ENCODE measurements at places on chromosomes 13 and 19.

DNA sequence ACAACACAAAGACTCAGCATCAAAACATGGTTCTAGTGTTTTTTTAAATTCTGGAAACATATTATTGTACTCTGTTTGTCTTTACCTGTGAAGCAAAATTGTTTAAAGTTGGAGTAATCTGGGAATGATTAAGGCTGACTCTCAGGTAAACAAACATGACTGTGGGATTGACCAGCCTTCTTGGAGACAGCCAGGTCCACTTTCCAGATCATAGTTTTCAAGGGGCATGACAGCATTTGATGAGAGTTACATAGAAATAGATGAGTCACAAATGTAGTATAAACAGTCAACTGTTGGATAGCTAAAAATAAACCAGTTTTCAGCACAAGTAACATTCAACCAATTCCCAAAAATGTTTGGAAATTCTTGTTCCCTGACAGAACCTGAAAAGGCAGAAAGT, 1680.9 kb downstream of the OLFM4 start:
- no peak for DNase-seq

DNA sequence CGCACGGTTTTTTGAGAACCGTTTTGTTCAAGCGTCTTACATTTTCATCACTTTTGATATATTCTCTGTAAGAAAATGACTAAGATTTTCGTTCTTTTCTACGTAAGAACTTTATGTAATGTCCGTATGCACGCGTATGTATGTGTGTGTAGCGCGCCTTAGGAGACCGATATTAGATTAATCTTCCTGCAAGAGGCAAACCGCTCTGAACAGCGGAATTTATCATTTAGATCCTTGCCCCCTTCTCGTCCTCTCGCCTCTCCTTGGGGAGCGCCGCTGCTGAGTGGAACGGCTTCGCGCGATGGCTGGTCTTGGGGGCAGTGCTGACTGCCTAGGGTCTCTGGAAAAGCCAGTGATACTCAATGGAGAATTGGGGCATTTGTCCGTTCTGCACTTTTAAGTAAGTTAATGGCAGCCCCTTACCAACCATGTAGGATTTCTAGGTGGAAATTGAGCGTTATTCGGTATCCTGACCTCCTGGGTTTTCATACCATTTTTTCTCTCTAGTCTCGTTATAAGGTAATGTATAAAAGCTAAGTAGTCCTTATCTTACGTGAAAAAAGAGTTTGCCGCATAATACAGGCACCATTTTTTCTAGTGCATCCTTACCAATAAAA, 4.7 kb downstream of the MAB21L1 start:
- no peak for DNase-seq

- no peak for DNase-seq
Observed at GRCh38 chr19:32676186-32676894, 692 bp downstream of the RGS9BP start.

DNA sequence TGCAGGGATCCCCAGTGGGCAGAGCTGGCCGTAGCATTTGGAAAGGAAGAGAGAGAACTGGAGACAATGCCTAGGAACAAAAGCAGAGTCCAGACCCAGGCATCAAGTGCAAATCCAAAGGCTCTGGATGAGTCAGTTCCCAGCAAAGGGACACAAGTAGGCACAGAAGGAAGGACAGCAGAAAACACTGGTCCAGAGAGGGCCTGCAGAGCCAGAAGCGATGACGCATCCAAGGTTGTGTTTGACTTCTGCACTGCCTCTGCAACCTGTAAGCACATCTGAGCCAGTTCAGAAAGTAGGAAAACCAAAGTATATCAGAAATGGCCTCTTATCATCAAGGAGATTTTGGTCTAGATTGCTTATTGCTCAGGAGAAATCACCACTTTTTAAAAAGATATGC, 604.5 kb downstream of the FGF9 start:
- no peak for DNase-seq

DNA sequence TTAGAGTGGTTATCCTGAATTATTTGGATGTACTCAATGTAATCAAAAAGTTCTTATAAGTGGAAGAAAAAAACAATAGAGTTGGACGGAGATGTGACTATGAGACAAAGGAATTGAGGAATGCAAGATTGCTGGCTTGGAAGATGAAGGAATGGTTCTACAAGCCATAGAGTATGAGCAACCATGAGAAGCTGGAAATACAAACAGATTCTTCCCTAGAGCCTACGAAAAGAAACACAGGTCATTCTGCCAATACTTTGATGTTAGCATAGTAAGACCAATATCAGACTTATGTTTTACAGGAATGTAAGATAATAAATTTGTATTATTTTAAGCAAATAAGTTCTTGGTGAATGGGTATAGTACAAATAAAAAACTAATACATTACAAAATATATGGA, 249.2 kb downstream of the DIAPH3 start:
- no peak for DNase-seq

DNA sequence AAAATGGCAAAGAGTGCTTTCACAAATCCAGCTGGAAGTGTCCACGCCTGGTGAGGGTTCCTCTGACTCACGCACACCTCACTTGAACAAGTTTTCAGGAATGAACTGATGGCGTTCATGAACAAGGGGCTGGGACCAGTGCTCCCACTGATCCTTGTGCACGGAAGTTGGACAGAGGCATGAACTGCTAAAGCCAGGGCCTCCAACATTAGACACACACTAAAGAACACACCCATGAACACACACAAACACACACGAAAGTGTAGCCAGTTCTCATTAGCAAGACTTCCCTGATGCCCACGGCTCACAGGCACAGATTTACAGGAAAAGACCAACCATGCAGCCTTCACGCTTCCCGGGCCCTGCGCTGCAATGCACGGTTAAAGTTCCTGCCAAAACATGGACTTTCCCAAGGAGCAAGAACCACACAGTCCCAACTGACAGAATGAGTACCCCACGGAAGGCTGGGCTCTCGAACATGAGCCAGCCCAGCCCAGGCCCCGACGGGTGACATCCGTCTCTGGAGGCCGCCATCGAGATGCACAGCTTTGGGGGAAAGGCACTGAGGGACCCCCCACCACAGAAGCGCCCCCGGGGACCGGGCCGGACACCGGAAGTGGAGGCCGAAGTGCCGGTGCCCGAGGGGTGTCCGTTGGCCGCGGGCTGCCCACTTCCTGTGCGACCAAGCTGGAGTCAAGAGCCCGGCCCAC, 808 bp downstream of the DNMT1 start:
- DNase-seq: no peak

DNA sequence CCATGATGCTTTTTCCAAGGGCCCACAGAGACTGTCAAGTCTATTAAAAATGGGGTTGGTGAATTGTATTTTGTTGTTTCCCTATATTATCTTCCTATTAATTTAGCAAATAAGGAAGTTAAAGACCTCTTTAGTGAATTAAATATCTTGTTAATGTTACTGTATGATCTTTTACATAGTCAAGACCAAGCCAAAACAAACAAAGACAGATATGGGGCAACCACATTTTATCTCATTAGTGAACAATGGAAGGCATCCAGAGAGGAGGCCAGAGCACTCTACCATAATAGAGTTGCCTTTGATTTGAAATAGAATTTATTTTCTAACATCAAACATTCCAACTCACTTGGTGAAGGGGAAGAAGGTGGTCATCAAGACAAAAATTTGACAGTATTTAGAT, 169.4 kb downstream of the B3GLCT start:
- no peak for DNase-seq

DNA sequence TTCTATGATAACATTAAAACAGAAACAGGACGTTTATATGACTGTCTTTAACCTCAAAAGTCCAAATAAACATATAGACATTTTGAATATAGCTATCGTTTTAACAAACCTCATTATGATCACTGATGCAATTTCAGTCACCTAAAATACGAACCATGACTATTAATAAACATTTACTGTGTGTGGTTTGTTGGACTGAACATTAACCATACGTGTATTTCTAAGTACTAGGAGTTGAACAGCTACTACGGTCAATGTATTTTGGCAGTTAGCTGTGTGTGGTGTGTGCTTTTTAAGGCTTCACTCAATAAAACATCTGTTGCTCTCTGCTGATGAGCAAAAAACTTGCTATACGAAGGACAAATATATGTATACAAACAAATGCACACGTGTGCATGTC, 281.4 kb downstream of the ABCC4 start:
- DNase-seq: no peak

GRCh38 chr19:29983568-29983967, 41.5 kb downstream of the URI1 start:
- no peak for DNase-seq

DNA sequence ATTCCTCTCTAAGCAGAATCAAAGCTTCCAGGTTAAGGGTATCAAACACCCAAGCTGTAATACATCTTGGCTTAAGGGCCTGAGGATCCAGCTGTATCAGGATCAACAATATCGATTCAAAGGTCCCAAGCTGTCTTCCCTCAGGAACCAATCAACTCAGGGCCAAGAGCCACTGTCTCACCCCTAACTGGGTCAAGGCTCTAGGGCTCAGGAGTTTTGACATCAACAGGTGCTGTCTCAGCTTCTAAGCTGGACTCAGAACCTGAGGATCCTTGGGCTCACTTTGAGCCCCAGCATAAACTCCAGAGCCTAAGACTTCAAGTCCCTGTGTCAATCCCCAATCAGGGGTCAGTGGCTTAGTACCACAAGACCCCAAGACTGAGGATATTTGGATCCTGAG, 917 bp downstream of the FBXW9 start:
- no peak for DNase-seq

DNA sequence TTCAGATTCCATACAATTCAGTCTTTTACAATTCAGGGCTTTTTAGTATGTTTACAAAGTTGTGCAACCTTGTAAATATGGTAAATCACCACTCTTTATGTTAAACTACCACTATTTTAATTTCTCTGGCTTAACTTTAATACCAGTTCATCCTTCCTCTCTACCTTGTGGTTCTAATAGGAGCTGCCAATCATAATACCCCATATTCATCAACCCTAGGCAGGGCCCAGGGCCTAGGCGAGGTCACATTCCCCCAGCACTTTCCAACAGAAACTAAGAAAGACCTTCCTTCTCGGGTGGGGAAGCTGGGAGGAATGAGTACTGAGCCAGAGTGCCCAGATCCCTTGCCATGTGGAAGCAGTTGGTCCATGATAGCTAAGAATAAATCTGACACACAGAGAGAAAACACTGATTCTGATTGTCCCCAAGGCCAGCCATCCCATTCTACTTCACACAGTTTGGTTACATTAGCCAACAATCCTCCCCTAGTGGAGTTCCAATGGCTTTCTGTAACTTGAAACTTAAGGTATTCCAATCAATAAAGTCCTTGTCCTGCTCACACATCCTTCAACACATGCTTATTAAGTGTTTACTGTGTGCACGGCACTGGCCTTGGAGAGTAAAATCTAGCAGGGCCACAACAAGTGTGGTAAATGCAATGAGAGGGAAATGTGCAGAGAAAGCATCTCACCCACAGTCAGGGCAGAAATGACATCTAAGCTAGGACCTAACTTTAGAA, 76.8 kb downstream of the NUFIP1 start:
- no peak for DNase-seq

- DNase-seq: no peak
Observed at GRCh38 chr13:97266332-97266731, 44.2 kb downstream of the MBNL2 start.

DNA sequence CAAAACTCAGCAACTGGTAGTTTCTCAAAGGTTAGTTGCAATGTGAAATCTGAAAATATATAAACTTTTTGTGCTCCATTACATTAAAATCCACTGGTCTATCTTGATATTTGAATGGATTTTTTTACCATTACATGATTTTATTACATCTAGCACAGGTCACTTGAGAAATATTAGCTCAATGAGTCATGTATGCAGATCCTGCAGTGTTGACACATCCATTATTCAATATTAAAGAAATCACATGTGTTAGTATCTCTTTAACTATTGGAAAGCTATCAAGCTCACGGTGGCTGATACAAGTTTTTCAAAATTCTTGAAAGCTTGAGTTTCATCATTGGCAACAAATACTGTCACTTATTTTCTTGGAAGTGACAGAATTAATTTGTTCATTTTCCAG, 373.9 kb upstream of the TSHZ3 start:
- DNase-seq: no peak

- no peak for DNase-seq
Observed at GRCh38 chr19:39345956-39346355, 3.7 kb downstream of the SAMD4B start.

- no peak for DNase-seq
Observed at GRCh38 chr13:83008212-83008929, 873.9 kb downstream of the SLITRK1 start.

DNA sequence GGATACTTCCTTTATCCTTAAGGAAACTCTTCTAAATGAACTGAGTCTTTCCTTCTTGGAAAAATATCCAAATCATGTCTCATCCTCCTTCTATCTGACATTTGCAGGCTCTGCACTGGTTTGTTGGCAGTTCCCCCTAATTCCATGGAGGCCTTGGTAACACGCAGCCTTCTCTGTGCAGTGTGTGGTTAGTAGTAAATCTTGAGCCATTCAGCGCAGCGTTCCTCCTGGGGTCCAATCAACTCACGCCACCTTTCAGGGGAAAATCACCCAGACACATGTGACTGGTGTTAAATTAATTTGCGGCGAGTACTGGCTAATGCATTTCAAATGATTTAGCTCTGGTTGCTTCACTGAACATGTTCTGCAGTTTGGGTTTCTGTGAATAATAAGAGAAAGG, 21.0 kb upstream of the CBY2 start:
- no peak for DNase-seq

- DNase-seq: no peak
Observed at GRCh38 chr13:113178896-113179167, 20.4 kb downstream of the PROZ start.

GRCh38 chr19:34847393-34847792, 74.4 kb upstream of the ZNF599 start:
- DNase-seq: no peak

DNA sequence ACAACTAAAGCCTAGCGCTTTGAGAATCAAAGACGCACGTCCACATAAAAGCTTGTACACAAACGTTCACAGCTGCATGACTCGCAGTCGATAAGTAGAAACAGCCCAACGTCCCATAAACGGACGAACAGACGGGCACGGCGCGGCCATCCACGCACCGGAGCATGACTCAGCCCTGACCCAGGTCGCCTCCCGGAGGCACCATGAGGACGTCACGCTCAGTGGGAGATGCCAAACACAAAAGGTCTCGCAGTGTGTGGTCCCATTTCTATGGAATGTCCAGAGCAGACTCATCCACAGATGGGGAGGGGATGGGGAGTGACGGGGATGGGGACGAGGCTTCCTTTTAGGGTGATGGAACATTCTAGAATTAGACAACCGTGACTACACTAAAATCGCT, 9.4 kb downstream of the POLRMT start:
- no peak for DNase-seq

DNA sequence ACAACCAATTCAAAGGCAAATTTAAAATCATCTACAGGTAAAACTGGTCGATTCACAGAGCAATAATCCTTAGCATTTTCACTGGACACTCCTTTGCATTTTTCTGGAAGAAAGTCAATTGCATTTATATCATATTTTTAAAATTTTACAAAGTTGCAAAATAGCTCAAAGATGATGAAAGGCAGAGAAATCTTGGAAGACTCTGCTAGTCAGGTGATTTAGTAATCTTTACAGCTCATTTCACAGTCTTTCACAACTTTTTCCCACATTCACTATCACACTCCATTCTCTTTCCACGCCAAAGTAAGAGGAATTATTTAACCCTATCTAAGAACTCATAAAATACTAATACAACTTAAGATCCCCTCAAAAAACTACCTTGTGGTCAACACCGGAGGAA, 1063.8 kb downstream of the EFNB2 start:
- no peak for DNase-seq

All from occipital lobe (tissue), 3 donors.